Progenitor cell of endocrine pancreas (in vitro differentiated cells): ENCODE measurements at places on chromosomes 5 and 9. TPM values are rescaled to one million over a fixed set of nuclear protein-coding genes. Genes with fewer than 3 reads are reported as not detected.

GRCh38 chr5:22910523-22910922, 57.4 kb upstream of the CDH12 start:
- no peaks in the 10 kb centered on the region for H3K4me1 ChIP-seq
- H3K36me3 ChIP-seq = no peaks in the 10 kb centered on the region
- no peak overlapping the region for H3K27ac ChIP-seq
- peaks cover 7% of the 10 kb centered on the region for H3K27me3 ChIP-seq
- DNase-seq = no peak

- DNase-seq = no peak
- no peak overlapping the region for H3K27ac ChIP-seq
- no peaks in the 10 kb centered on the region for H3K27me3 ChIP-seq
- H3K36me3 ChIP-seq = peaks cover 4% of the 10 kb centered on the region
These were observed 69.7 kb downstream of the EPB41L4A start for GRCh38 chr5:112349371-112349770.

DNA sequence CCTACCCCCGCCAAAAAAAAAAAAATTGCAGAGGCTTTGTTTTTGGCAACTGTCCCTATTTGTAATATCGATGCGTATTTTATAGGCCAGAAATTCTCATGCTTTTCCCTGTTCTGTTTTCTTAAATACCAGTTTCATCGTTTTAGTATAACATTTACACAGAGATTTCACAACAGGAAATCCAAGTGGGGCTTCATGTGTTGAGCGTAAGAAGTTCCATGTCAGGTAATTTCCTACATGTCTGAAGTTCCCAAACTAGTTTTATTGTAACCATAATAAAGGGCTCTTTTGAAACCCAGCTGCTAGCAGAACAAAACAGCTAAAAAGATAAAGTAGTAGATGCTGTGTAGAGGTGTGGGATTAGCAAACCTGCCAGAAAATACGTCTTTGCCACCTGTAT, 4.2 kb downstream of the SMC5 start:
- peaks cover 33% of the 10 kb centered on the region for H3K4me1 ChIP-seq
- no peak overlapping the region for H3K27ac ChIP-seq

- no peak for DNase-seq
- H3K4me3 ChIP-seq = no peak overlapping the region
- no peaks in the 10 kb centered on the region for H3K36me3 ChIP-seq
- peaks cover 9% of the 10 kb centered on the region for H3K27me3 ChIP-seq
- no peak overlapping the region for H3K27ac ChIP-seq
These were observed 75.6 kb downstream of the ARHGEF28 start for GRCh38 chr5:73701566-73701965.

- H3K27me3 ChIP-seq = no peaks in the 10 kb centered on the region
- no peak overlapping the region for H3K4me3 ChIP-seq
- H3K27ac ChIP-seq = peak overlapping the region; percentile 59
- peaks cover 44% of the 10 kb centered on the region for H3K4me1 ChIP-seq
- peaks cover 14% of the 10 kb centered on the region for H3K36me3 ChIP-seq
These were observed 36.8 kb downstream of the ELL2 start for GRCh38 chr5:95924720-95925377.

DNA sequence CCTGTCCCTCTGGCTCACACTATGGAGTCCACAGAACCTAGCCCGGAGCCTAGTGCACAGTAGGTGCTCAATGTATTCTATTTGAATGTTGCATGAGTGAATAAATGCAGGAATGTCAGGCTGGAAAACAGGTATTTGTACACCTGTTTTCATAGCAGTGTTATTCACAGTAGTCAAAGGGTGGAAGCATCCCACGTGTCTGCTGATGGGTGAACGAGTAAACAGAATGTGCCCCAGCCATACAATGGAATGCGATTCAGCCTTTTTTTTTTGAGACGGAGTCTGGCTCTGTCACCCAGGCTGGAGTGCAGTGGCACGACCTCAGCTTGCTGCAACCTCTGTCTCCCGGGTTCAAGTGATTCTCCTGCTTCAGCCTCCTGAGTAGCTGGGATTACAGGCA, 31.5 kb upstream of the IER5L start:
- no peaks in the 10 kb centered on the region for H3K27me3 ChIP-seq
- H3K4me3 ChIP-seq = no peak overlapping the region
- no peak for DNase-seq
- H3K36me3 ChIP-seq = no peaks in the 10 kb centered on the region
- no peak overlapping the region for H3K27ac ChIP-seq

DNA sequence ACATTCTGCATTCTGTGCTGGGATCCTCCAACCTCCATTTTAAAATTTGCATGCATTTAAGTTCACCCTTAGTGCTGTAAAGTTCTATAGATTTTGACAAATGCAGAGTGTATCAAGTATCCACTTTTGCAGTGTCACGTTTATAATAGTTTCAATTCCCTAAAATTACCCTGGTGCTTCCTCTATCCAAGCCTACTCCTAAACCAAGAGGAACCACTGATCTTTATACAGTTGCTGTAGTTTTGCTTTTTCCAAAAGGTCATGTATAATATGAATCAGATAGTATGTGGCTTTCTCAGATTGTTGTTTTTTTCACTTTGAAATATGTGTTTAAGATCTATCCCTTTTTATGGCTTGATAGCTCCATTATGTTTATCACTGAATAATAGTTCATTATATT, 468.4 kb upstream of the CDH6 start:
- H3K36me3 ChIP-seq = no peaks in the 10 kb centered on the region
- DNase-seq = no peak
- no peaks in the 10 kb centered on the region for H3K4me1 ChIP-seq
- H3K27ac ChIP-seq = no peak overlapping the region
- H3K4me3 ChIP-seq = no peak overlapping the region
- H3K27me3 ChIP-seq = no peaks in the 10 kb centered on the region

DNA sequence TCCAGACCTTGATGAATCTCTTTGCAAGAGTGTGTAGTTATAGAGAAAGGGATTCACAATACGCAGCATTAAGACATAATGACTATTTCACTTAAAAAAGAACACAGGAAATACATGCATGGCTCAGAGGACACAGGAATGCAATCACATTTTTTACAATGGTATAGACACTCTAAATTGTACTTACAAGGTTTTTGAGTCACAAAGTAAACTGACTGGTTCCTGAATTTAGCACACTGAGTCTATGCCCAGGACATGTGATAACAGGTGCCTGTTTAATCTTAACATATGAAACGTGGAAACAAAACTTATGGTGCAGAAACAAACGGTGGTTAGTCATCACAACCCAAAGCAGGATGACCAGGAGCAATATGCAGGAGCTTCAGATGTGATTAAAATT, 6.7 kb downstream of the EPB41L4A start:
- no peak for DNase-seq
- H3K27me3 ChIP-seq = no peaks in the 10 kb centered on the region
- H3K4me1 ChIP-seq = peaks cover 55% of the 10 kb centered on the region
- no peak overlapping the region for H3K27ac ChIP-seq
- H3K36me3 ChIP-seq = peaks cover 4% of the 10 kb centered on the region

- H3K27me3 ChIP-seq = peaks cover 38% of the 10 kb centered on the region
- H3K36me3 ChIP-seq = no peaks in the 10 kb centered on the region
- no peak overlapping the region for H3K27ac ChIP-seq
- peaks cover 5% of the 10 kb centered on the region for H3K4me1 ChIP-seq
- H3K4me3 ChIP-seq = no peak overlapping the region
These were observed 38.0 kb downstream of the GADD45G start for GRCh38 chr9:89642789-89643188.

- no peaks in the 10 kb centered on the region for H3K4me1 ChIP-seq
- no peak overlapping the region for H3K27ac ChIP-seq
- no peak overlapping the region for H3K4me3 ChIP-seq
- H3K27me3 ChIP-seq = no peaks in the 10 kb centered on the region
- no peak for DNase-seq
These were observed 698.0 kb downstream of the CETN3 start for GRCh38 chr5:89711526-89711925.

GRCh38 chr5:155512329-155512728, 498.8 kb downstream of the KIF4B start:
- peaks cover 5% of the 10 kb centered on the region for H3K4me1 ChIP-seq
- H3K27ac ChIP-seq = no peak overlapping the region
- H3K36me3 ChIP-seq = no peaks in the 10 kb centered on the region
- H3K27me3 ChIP-seq = no peaks in the 10 kb centered on the region
- no peak for DNase-seq

GRCh38 chr5:144207875-144208444, 37.3 kb downstream of the KCTD16 start:
- H3K36me3 ChIP-seq = peaks cover 2% of the 10 kb centered on the region
- H3K4me1 ChIP-seq = peaks cover 37% of the 10 kb centered on the region
- peak overlapping the region; percentile 84 for H3K4me3 ChIP-seq
- DNase-seq = no peak

DNA sequence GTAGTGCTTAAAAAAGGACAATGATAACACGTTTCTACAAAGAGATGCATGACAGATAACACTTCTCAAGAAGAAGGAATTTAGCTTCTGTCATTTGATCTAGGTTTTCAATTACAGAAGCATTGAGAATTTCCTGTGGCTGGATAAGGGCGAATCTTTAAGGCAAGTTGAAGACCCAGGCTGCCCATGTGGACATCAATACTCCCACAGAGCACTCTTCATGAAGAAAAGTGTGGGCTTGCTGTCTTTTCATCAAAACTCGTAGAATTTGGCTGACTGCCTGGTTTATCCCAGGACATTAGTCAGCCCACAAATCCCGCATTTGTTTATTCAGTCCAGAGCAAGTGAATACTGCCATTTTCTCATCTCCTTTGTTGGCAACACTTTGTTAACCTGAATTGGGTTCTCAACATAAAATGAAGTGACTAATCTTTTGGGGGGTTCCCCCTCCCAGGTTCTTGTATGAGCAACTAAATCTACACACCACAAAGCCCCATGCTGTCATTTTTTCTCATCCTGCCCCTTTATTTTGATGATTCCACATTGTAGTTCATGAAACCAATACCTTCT, 43.4 kb upstream of the CDKN2B start:
- no peak for DNase-seq
- H3K27me3 ChIP-seq = no peaks in the 10 kb centered on the region
- H3K27ac ChIP-seq = no peak overlapping the region

DNA sequence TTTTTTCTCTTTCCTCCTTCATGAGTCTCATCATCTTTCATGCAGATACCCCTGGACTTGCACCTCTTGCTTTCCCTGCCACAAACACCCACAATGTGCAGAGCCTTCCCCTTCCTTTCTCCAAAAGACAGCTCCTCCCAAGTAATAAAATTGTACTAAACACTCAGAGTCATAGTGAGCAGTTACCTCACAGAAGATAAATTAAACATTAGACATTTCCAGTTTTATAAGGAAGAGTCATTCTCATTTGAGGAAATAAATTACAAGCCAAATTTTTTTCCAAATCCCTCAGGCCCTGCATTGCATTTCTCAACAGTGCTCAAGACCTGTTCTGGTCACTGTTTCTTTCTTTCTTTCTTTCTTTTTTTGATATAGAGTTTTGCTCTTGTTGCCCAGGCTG, 131.5 kb downstream of the ATPSCKMT start:
- no peak for DNase-seq
- no peaks in the 10 kb centered on the region for H3K36me3 ChIP-seq
- no peak overlapping the region for H3K4me3 ChIP-seq
- peaks cover 6% of the 10 kb centered on the region for H3K27me3 ChIP-seq
- no peaks in the 10 kb centered on the region for H3K4me1 ChIP-seq

DNA sequence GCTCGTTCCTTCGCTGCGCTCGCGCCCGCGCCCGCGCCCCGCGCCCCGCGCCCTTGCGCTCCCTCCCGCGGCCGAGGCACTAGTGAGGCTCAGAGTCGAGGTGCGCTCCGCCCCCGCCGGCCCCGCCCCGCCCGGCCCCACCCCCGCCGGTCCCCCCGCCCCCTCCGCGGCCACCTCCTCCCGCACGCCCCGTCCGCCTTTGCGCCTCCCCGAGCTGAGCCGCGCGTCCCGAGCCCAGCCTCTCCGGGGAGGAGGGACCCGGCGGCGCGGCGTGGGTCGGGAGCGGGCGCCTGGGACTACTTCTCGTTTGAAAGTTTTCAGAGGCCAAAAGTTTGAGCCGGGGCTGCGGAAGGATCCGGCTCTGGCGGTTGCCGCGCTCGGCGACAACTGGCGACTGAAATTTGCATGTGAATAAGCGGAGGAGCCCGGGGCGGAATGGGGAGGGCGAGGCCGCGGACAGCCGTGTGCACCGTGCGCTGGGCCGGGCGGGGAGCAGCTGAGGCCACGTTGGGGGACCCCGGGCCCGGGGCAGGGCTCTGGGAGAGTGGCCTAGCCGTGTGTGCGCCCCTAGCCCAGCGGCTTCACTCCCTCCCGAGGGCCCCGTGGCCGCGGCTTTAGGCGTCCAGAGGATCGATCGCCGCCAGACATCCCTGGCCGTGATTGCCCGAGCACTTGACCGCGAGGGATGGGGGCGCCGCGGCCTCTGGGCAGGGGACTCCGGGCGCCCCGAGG, at the start of gene NOTCH1:
NOTCH1 (minus strand) TSS at position 84 of the 732 bp plus-strand sequence. CDS start 262 bp downstream, outside the sequence.
- DNase-seq = peak; percentile 83
- H3K4me1 ChIP-seq = peaks cover 15% of the 10 kb centered on the region
- peak within 1 kb of the TSS; percentile 85 for H3K4me3 ChIP-seq

- DNase-seq = no peak
- no peaks in the 10 kb centered on the region for H3K4me1 ChIP-seq
- H3K27me3 ChIP-seq = peaks cover 36% of the 10 kb centered on the region
- H3K27ac ChIP-seq = no peak overlapping the region
These were observed 80.7 kb downstream of the LMX1B start for GRCh38 chr9:126694206-126695081.

DNA sequence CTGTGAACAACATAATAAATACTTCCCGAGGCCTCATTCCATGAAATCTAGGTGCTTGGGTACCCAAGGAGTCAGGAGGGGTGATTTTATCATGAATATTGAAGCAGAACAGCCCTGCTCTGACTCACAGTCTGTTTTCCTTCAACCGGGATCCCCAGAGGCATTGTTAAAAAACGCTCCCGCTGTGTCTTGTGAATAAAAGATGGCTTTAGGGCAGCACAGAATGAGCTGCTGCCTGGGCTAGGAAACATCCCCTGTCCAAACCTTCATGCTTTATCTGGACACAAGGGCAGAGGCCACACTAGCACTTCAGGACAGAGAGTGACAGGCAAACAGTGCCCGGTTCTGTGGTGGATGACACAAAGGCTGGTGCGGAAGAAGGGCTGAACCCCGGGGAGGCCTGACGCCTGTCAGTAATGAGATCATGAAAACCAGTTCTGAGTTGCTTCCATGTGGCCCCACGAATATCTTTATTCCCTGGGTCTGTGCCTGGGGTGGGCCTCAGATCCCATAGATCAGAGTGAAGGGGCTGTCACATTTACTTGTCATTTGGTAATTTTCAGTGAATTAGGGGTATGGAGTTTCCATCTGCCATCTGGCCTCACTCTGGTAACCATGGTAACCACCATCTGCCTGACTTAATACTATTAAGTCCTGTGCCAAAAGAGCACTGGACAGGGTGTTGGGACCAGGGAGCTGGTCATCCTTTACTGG, 2.6 kb downstream of the IGFBPL1 start:
- H3K27me3 ChIP-seq = peaks cover 57% of the 10 kb centered on the region
- peak overlapping the region; percentile 77 for H3K27ac ChIP-seq
- no peak for DNase-seq
- H3K4me1 ChIP-seq = peaks cover 7% of the 10 kb centered on the region
- H3K4me3 ChIP-seq = no peak overlapping the region

The TUSC1 gene
- total RNA-seq = 0.51 and 0.53 TPM in 2 replicates

The STKLD1 gene
- total RNA-seq = 3.8 and 4.0 TPM in 2 replicates

The NUDT12 gene
- 13.0 and 14.5 TPM in 2 replicates for total RNA-seq

The MED10 gene
- 27.1 and 28.7 TPM in 2 replicates for total RNA-seq

The PCDHB12 gene
- 5.4 and 7.2 TPM in 2 replicates for total RNA-seq

The HSPB3 gene
- not detected in 2 replicates for total RNA-seq

The GRIA1 gene
- 0.13 TPM in 1 of 2 replicates, not detected in the other for total RNA-seq

The SHISAL2B gene
- 0.51 TPM in 1 of 2 replicates, not detected in the other for total RNA-seq

The PLAC8L1 gene
- total RNA-seq = 1.5 and 2.0 TPM in 2 replicates

The IFNA17 gene
- not detected in 2 replicates for total RNA-seq

The SPATA31E1 gene
- total RNA-seq = not detected in 2 replicates

The CDC25C gene
- total RNA-seq = 10.6 and 11.5 TPM in 2 replicates

The KIF4B gene
- total RNA-seq = not detected in 2 replicates

The TXN gene
- total RNA-seq = 130 and 137 TPM in 2 replicates

The CLK4 gene
- total RNA-seq = 37.9 and 38.1 TPM in 2 replicates

The SMIM33 gene
- total RNA-seq = not detected in 2 replicates
